ENCODE measurements at places on chromosomes 12 and 14.

- DNase-seq = no peak
Observed at GRCh38 chr12:55548756-55549155, 646 bp upstream of the OR6C4 start.

- no peak for DNase-seq
Observed at GRCh38 chr12:71071536-71072097, 86.2 kb downstream of the TSPAN8 start.

GRCh38 chr14:102891556-102891955, 30.9 kb upstream of the AMN start:
- no peak for DNase-seq

DNA sequence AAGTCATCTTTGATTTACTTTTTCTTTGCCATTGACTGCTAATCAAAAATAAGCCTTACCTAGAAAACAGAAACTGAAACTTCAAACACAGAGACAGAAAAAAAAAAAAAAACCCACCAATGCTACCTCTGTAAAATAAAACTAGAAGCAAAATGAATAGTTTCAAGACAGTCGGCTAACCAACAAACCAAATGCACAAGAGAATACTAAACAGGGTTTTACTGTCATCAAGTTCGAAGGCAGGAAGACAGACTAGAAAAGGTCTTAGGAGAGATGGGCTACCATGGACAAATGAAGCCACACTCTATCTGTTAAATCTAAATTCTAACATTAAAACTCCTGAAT, 59.5 kb downstream of the SEL1L start:
- DNase-seq = no peak

DNA sequence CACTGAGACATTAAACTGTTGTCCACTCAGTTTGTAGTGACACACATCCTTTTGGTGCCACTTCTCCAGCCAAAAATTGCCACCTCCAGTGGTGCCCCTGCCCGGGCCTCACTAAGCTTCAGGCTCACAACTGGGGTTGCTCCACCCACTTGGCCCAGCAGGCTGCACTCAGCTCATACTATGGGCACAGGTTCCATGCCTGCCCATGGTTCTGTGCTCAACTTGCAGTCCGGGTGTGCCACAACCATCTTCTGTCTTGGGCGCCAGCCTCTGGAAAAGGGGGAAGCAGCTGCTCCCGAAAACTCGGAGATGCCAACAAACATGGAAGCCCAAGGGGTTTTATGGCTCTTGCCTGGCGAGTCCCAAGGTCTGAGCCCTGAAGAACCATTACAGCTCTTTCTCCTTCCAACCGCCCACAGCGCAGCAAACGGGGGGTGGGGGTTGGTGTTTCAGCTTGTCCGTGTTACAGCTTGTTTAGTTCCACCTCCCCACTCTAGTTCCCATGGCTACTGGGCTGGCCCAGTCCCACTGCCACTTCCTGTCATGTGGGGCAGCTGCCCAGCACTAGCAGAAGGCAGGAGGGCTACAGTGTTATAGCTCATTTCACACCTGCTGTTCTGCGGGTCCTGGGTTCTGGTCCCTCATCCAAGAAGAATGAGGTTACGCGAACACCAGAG, 998.3 kb downstream of the SLC16A7 start:
- no peak for DNase-seq

GRCh38 chr14:61217516-61217915, 63.6 kb downstream of the TMEM30B start:
- DNase-seq = no peak

GRCh38 chr12:82144505-82144904, 213.7 kb downstream of the CCDC59 start:
- no peak for DNase-seq
